Karpas-422 (cell line): ENCODE measurements at places on chromosomes 6 and 20. TPM values are rescaled to one million over a fixed set of nuclear protein-coding genes. Genes with fewer than 3 reads are reported as not detected.

DNA sequence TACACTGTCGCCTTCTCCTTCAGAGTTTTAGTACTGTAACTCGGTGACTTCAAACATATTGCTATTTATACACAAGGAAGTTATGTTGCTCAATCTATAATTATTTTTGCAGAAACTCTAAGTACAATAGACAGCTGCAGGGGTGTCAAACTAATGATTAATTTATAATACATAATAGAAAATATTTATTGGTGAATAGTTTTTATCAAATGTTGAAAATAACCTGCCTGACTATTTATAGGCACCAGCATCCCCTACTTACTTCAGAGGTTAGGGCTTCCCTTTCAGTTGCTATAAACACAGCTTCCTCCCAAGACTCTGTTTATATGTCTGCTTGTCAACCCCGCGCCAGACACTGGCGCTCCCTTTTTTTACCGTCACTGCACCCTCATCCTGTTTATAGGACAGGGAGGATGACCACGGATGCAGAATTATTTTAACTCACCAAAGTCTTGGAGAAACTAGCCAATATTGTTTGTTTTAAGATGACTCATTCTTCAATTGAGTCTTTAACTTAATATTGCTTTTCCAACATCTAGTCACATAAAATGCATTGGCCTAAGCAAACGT, 225.0 kb downstream of the ALDH8A1 start:
- no peak for DNase-seq

- DNase-seq: no peak
These were observed 165.5 kb upstream of the BMP5 start for GRCh38 chr6:56040889-56041301.

DNA sequence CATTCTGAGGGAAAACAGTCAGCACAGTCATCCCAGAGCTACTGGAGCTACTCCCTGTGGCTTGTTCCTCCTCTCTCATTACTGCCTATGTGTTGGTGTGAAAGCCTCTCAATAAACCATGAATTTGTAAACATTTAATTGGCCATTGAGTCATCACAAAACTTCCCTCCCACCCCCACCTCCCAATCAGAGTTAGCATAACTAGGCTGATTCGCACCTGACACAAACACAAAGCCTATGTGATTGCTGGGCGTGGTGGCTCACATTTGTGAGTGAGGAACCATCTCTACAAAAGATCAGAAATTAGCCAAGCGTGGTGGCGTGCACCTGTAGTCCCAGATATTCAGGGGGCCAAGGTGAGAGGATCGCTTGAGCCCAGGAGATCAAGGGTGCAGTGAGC, 17.1 kb upstream of the SNTA1 start:
- DNase-seq: peak; percentile 79

Gene MYH7B
- 0.07 TPM in 1 of 2 replicates, not detected in the other for total RNA-seq

Gene ABHD16B
- not detected in 2 replicates for total RNA-seq

GRCh38 chr6:12008366-12009179, 3.5 kb upstream of the HIVEP1 start:
- DNase-seq: peak; percentile 87

DNA sequence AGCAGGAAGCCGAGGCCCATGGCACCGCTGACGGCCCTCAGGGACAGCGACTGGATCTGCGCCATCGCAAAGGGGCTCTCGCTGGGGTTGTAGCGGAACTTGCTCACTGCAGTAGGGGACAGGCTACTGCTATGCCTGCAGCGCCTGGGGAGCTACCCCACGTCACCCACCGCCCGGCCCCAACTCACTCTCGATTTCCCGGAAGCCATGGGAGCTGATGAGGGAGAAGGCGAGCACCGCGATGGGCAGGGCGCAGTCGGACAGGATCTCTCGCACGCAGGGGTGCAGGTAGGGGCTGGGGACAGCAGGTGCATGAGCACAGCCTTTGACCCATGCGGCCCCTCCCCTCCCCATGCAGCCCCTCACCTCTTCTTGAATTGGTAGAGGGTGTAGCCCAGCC, 9.8 kb downstream of the SLC4A11 start:
- no peak for DNase-seq

- peak; percentile 79 for DNase-seq
These were observed 137.4 kb upstream of the HDAC2 start for GRCh38 chr6:114108119-114109002.

GRCh38 chr6:138377844-138378243, at the start of gene SMIM28:
Gene SMIM28, plus strand, starts transcription at chr6:138377905. Its CDS starts 168 bp downstream, at chr6:138378073.
- no peak for DNase-seq

Gene TRIM15
- total RNA-seq: not detected in 2 replicates

- no peak for DNase-seq
These were observed 220.9 kb upstream of the PLN start for GRCh38 chr6:118327237-118327636.

DNA sequence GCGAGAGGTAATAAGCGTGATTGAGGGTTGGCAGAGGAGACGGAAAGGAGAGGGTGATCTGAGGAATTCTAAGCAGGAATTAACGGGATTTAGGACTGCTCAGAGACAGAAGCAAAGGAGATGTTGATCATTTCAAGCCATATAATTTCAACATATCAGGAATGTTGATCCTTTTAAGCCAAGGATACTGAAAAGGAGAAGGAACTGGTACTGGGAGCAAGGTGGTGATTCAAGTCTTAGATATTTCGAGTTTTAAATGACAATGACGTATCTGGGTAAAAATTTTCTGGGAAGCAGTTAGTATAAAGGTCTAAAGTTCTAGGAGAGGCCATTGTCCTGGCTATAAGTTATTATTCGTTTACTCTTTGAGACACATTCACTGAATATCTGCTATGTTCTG, 91.3 kb upstream of the OGFRL1 start:
- DNase-seq: no peak

Gene PCMTD2
- total RNA-seq: 60.0 and 92.7 TPM in 2 replicates

Gene CNPY3
- 33.7 and 65.4 TPM in 2 replicates for total RNA-seq

GRCh38 chr20:63417097-63417737, 55.2 kb downstream of the KCNQ2 start:
- DNase-seq: no peak

DNA sequence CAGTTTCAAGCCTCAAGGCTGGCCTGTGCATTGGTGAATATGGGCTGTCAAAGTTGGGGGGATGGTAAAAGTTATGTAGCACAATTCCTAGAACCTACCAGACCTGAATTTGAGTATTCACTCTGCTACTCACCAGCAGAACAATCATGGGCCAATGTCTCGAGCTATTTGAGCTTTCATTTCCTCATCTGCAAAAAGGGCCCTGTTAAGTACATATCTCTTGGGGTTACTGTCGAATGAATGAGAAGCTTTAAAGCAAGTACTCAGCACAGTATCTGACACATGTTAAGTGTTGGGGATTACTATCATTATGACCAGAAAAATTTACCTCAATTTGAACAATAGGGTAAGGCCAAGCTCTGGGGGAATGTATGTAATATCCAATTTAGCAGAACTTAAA, 13.5 kb upstream of the ENPP4 start:
- peak; percentile 82 for DNase-seq

DNA sequence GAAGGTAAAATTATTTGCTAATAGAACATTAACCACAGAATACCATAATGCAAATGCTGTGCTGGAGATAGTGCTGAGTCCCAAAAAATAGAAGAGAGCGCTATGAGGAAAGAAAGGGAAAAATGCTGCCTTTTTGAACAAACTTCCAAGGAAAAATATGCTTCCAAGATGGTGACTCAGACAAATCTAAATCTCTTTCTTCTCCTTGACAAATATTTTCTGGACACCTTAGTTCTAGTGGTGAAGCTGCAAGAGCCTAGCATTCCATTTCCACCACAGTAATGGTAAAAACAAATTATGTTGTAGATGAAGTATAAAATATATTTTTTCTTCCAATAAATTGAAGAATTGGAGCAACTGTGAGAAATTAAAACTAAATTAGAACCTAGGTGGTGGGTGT, 155.6 kb upstream of the TBX18 start:
- DNase-seq: no peak

Gene SLC35D3
- not detected in 2 replicates for total RNA-seq

Gene NCOA5
- 20.4 and 32.8 TPM in 2 replicates for total RNA-seq

Gene AIF1
- 0.76 TPM in 1 of 2 replicates, not detected in the other for total RNA-seq

DNA sequence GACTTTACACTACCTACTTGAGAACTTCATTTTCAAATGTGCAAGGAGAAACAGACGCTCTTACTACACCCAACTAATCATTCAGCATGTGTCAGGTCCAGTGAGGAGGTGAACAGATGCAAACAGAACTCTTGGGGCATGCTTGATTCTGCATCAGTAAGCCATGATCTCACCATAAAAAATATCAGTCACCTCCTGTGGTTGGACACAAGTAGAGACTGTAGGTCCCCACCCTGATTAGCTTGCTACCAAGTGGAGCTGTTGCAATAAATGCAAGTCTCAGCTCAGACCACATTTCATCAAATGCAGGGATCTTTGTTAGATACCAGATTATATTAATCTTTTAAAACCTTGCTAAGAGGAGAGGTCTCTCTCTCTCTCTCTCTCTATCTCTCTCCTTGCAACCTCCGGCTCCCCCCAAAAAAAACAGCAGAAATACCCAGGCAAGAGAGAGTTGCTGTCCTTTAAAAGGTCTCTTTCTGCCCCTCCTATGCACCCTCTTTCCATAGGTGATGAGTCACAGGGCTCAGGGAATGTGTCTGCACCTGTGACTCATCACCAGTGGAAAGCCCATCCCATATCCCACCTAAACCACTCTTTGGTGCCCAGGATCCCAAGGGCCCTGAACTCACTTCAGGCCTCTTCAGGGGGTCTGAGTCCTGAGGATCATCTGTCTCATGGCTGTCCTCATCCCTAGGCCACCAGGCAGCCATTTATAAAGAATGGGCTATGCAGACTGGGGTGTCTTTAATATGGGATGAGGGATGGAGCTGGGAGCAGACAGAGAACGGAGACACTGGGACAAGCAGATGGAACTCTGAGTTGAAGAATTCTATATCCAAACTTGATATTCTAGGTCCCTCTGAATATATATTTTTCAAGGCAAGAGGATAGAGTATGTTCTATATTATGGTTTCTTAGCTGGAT, 154.5 kb downstream of the QRSL1 start:
- DNase-seq: no peak

Gene GJA1
- total RNA-seq: not detected in 2 replicates

- peak; percentile 93 for DNase-seq
These were observed 15.7 kb downstream of the HMGN4 start for GRCh38 chr6:26553635-26554446.

Gene CDSN
- not detected in 2 replicates for total RNA-seq

DNA sequence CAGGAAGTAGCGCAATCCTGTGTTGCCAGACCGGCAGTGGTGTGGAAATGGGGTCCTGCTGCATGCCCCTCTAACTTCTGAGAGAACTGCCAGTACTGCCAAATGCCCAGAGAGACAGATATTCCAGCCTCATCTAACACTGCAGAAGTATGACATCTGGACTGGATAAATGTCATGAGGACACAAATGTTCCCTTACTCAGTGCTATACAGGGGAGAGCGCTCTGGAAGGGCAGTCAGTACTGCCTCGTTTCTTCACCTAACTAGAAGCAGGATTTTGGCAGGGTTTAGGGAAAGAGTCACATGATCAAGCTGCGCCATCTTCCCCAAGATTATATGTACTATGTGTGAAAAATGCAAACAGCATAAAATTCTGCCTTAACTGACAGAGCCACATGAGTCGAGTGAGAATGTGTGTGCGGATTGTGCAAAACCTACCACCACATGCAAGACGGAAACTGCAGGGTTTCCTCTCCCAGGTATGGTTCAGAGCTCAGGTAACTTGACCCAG, 59.7 kb downstream of the B4GALT5 start:
- no peak for DNase-seq

Gene FILIP1
- total RNA-seq: 0.15 TPM in 1 of 2 replicates, not detected in the other

Gene ADGRB3
- total RNA-seq: not detected in 2 replicates

Gene CGA
- total RNA-seq: not detected in 2 replicates

GRCh38 chr20:3590164-3590563, 73.0 kb downstream of the GFRA4 start:
- DNase-seq: no peak
